ENCODE measurements at places on chromosomes 12 and 14. TPM values are rescaled to one million over a fixed set of nuclear protein-coding genes. Genes with fewer than 3 reads are reported as not detected.

Gene GLIPR1L2
- polyA plus RNA-seq: 3.0 TPM

DNA sequence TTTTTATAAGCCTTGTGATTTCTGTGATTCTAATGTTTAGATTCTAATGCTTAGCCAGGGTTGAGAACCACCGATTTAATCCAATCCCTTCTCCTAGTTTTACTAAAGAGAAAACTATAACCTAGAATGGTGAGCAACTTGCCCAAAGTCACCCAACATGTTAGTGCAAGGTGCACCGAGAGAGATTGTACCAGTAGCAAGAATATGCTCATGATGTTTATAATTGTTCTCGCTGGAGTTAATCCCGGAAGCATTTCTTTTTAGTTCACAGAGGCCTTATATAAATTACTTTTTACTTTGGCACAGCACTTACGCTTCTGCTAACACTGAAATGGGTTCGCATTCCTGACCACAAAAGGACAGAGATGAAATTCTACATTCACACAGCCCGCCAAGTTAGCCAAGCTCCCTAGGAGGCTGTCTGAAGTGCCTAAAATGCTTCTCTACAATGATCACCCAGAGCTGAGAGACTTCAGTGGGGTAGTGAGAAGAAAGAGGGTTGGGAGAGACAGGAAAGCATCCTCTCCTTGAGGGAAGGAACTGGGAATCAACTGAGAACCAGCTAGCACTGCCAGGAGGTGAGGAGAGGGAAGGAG, 579 bp upstream of the BLOC1S1 start:
- no peak for DNase-seq

GRCh38 chr14:90995785-90996184, 64.7 kb downstream of the RPS6KA5 start:
- DNase-seq: no peak

DNA sequence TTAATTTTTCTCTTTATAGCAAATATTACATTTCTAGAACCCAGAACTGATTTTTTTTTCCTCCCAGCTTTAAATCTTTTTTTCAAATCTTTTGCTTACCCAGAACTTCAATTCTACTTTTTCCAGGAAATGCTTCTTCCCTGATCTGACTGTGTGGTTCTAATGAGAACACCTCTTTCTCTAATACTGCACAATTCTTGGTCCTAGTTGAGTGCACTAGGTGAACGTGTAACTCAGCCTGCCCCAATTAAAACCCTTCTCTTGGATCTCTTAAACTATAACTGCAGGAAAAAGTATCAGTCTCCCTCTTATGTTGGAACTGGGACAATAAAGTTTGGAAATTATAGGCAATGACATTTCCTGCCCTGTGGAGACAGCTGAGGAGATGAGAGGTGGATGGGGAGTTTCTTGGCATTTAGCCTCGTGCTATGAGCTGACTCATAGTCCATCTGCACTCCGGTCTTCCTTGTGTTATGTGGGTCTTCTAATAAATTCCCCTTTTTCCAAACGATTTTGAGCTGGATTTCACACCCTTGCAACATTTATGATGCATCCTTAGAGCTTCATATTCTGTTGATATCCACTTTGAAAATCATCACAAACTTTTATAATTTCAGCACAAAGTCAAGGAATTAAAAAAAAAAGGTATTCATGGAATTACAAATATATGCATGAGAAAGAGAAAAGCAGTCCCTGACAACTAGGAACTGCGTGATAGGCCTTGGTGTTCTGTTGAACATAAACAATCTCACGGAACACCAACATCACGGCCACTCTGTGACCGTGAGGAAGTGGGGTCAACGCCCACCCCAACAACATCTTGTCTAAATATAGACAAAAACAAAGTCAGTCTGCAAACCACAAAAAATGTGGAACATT, 52.4 kb downstream of the BRMS1L start:
- DNase-seq: no peak
